C1 segment of cervical spinal cord (tissue), 14 donors: ENCODE measurements at places on chromosomes 7 and 10.

DNA sequence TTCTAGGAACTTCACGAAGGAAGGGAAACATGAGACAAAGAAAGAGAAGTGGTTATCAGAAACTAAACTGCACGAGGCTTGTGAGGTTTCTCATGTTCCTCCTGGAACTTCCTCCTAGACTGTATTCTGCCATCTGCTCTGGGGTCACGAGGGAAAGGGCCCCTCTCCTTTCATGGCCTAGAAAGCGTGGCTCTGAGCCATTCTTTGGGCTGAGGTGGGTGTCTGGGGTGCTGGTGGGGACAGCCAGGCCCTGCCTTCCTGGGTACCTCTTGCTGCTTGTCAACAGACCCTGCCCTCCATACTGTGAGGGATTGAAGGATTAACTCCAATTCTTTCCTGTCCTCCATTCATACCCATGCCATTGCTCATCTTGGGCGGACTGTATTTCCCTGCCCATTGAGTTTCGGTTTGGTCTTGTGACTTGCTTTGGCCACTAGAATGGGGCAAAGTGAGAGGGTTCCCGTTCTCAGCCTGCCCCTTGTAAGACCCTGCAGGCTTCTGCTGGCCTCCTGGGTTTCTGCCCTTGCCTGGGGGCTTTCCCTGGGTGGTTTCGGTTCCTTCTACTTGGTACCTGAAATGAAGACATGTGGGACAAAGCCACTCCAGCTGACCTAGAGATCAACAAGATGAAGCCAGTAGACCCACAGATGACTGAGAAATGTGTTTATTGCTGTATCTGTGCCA, 14.9 kb upstream of the GIMAP8 start:
- DNase-seq, result no peak

DNA sequence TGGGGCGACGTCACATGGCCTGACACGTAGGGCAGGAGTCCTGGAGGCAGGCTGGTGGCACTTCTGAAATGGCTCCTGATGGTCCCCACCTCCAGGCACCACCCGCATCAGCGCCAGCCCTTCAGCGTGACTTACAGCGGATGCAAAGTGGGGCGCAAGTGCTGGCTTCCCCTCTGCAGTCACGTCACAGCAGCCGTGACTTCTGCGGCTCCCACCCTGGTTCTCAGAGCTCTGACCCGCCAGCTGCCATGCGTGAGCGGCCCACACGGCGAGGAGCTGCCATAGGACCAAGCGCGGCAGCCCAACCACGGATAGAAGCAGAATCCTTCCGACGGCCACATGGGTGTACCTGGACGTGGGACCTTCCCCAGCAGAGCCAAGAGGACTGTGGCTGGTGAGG, 159.0 kb downstream of the ELFN1 start:
- DNase-seq, result no peak

GRCh38 chr7:42283553-42283952, 46.5 kb upstream of the GLI3 start:
- no peak for DNase-seq

- no peak for DNase-seq
Observed at GRCh38 chr10:29532256-29532878, 102.4 kb downstream of the SVIL start.

GRCh38 chr7:152485826-152486225, 50.0 kb upstream of the KMT2C start:
- DNase-seq, result no peak
